KG1 (cell line): ENCODE measurements at places on chromosomes 7 and 10.

DNA sequence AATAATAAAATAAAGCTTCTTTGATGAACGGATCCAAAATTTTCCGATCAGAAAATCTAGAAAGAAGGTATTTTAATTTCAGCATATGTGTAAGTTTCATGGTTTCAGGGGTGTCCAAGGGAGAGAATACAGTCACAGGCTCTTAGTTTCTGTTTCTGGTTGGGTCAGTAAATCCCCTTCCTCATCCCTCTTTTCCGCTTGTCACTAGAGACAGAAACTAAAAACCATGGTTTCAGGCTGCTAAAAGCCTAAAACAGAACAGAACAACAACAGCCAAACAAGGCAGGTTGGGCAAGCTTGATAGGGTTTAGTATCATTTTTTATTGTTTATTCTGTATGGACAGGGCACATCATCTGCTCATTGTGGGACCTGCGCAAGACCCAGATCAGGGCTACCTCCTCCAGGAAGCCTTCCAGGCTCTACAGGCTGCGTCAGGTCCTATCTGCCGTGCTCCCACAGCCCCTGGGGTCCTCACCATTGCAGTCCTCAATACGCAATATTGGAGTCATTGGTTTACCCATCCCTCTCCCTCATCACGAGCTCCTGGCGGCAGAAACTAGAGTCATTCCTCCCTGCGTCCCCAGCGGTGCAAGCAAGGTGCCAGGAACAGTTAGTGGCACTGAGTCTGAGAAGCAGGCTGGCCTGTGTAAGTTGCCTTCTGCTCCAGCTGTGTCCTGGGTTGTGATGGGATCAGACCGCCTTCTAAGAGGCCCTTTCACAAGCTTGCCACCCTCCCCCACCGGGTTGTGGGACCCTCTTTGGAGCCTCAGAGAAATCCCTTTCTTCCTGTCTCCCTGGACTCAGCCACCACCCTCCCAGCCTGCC is 70.2 kb upstream of the CUX1 start:
- no peak for DNase-seq

- no peak for DNase-seq
Measured at GRCh38 chr10:29240986-29241660, 47.7 kb upstream of the LYZL1 start.

GRCh38 chr10:27884185-27884641 is 114.7 kb downstream of the ODAD2 start:
- DNase-seq, result no peak

DNA sequence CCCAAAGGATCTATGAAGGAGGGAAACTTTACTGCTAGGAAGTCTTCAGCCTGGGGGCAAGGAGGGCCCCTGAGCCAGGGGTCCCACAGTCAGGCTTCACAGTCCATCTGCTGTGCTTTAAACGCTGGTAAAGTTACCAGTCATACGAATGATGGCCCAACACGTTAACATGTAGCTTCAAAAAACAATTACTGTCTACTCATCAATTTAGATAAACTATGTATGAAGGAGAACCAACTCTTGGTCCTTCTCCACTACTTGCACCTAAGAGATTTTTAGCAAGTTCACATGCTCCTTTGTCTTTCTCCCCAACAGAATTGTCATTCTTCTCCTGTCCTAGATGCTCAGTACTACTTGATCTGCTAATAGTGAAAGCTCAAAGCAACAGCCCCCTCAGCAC is 16.6 kb downstream of the JCAD start:
- no peak for DNase-seq

GRCh38 chr10:50896721-50897120 is 11.3 kb upstream of the A1CF start:
- DNase-seq, result no peak

GRCh38 chr7:82534684-82535083 is 91.1 kb upstream of the CACNA2D1 start:
- no peak for DNase-seq

DNA sequence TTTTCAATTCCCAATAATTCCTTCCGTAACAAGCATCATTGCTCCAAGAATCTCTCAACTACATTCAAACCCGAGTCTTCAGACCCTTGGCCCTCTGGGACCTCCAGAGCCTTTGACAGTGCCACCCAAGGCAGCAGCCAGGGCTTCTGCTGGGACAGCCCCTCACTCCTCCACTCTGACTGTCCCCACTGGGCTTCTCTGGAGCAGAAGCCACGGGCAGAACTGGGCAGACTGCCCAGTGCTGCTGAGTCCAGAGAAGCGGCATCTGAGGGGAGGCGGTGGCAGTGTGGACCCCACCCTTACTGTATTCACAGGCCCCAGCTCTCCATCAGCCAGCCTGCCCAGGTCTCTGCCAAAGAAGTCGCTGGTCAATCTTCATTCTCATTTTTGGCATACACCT is 8.8 kb downstream of the CYREN start:
- no peak for DNase-seq

- DNase-seq, result no peak
Measured at GRCh38 chr7:140223515-140224221, 46.9 kb upstream of the KDM7A start.
